NAMALWA (cell line): ENCODE measurements at places on chromosomes 11 and 22.

DNA sequence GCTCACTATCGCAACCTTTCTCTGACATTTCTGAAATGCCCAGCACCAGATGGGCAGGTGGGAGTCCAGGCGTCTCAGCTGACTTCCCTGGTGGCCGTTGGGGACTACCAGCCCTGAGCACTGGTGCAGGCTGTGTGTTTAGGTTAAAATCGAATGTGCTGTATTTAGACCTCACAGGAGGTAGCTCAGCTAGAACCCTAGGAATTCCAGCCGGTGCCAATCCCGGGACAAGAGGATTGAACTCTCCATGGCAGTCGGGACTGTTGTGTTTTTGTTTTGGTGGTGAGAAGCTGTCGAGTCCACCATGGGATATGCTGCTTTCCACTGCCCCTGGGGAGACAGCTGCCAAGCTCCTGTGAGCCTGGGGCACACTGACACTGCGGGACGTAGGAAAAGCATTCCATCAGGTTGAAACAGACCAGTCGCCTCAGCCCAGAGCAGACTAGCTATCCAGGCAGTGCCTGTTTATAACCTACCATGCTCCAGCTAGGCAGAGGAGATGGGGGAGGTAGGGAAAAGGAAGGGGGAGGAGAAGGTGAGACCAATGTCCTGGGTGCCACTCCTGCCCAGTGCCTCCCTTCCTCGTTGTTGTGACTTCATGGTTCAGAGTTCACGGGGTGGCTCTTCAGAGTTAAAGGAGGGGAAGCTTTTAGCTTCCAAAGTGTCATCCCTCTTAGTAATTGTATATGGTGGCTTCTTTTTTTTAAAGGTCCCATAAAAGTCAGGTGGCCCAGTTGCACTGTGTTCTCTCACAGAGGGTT lies 53.0 kb downstream of the MICAL2 start:
- DNase-seq, result no peak

- DNase-seq, result no peak
Measured at GRCh38 chr11:113279591-113279990, 34.8 kb upstream of the TTC12 start.

GRCh38 chr22:17734187-17734586 lies 40.1 kb downstream of the BID start:
- no peak for DNase-seq

DNA sequence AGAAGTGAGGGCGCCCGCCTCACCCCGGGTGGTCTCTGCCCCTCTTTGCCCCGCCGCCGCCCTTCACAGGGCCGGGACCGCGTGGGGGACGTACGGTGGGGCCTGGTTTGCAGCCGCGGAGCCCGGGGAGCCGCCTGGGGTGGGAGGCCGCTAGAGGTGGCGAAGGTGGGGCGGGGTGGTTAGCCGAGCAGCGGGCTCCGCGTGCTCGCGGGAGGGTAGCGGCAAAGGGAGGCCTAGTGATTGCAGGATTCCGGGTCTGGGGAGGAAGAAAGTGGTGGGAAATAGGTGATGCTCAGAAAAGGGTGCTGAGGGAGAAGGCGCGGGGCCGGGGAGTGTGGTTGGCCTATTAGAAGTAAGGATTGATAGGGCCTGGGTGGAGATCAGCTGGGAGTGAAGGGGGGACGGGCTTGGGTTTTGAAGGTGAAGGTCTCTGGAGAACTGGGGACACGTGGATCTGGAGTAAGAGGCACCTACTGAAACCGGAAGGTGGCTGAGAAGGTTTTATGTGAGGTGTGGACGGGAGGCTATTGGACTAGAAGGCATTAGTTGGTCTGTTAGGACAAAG lies 571 bp downstream of the FAR1 start:
- DNase-seq, result peak; percentile 73

DNA sequence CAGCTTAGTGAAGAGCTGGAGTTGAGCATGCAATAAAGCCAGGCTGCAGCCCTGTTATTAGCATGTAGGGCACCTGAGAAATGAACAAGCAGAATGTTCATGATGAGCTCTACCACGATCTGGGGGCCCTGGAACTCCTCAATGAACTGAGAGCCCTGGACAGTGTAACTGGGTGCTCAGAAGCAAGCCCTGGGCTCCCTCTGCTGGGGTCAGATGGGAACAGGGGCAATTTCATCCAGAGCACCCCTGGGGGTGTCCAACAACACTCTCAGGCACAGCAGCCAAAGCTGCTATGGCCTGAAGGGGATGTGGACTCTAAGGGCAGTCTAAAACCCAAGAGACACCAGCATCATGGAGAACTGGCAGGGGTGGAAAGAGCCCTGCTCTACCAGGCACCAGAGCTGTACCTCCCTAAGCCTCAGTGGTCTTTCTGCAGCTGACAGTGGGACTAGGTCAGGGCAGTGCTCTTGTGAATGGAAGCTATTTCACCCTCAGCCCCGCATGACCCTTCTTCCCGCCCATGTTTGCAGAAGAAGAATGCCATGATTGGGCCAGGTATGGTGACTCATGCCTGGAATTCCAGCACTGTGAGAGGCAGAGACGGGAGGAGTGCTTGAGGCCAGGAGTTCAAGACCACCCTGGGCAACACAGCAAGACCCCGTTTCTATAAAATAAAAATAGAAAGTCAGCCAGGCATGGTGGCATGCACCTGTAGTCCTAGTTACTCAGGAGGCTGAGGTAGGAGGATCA lies 28.9 kb downstream of the THOC5 start:
- DNase-seq, result peak; percentile 61

DNA sequence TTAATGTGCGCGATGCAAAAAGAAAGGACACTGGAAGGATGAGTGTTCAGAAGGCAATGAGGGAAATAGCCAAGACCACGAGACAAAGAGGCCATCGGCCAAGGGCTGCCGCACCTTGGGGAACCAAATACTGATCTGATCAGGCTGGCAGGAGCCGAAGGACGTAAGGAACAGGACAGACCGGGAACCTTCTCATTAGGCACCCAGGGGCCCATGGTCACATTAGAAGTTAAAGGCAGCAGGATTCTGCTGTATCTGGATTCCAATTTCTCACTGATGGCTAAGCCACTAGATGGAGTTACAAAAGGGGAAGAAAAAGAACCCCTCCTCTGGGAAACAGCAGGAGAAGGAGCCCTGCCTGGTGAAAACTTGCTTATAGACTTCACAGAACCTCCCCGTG lies 28.8 kb upstream of the CPT1A start:
- DNase-seq, result no peak

GRCh38 chr11:47289856-47290255 lies 19.9 kb downstream of the MADD start:
- no peak for DNase-seq

- DNase-seq, result no peak
Measured at GRCh38 chr22:25804676-25805075, 62.7 kb downstream of the MYO18B start.

GRCh38 chr22:23683545-23683944 lies 7.3 kb upstream of the RGL4 start:
- DNase-seq, result no peak

DNA sequence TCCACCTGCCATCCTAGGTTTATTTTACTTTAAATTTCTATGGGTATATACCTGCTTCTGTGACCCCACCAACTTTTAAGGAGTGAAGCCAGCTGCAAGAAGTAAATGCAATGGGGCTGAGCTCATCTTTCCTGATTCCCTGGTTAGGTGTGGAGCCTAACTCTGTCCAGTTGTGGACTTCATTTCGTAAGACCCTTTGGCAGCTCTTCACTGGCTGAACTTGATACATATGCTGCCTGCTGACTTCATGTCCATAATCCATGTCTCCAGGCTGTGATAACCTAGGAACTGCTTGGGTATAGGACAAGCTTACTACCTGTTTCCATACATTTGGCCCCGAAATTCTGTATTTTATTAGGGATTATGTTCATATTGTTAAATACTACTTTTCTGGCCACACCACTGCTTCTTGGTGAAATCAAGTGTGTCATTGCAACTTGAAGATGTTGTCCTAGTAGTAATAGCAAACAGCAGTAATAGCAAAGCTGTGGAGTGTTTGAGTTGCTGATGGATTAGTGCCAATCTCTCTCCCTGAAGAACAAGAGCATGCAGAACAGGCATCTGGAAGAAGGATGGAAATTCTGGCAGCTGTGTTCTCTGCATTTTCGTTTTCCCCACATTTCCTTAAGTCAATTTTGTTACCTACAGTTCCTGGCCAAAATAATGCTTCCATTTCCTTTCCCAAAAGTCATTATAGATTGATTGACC lies 31.2 kb downstream of the LDLRAD3 start:
- DNase-seq, result no peak

DNA sequence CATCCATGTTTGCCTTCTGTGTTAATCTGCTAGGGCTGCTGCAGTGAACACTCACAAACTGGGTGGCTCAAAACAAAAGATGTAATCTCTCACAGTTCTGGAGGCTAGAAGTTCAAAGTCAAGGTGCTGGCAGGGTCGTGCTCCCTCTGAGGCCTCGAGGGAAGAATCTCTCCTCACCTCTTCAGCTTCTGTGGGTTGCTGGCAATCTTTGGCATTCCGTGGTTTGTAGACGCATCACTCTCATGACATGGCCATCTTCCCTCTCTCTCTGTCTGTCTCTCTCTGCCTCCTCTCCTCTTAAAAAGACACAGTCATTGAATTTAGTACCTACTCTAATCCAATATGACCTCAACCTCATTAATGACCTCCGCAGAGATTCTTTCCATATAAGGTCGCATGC lies 78.8 kb downstream of the TSPAN18 start:
- no peak for DNase-seq

- no peak for DNase-seq
Measured at GRCh38 chr11:117201658-117202305, 2.6 kb downstream of the TAGLN start.

- DNase-seq, result no peak
Measured at GRCh38 chr11:27355575-27356104, 7.4 kb downstream of the CCDC34 start.

DNA sequence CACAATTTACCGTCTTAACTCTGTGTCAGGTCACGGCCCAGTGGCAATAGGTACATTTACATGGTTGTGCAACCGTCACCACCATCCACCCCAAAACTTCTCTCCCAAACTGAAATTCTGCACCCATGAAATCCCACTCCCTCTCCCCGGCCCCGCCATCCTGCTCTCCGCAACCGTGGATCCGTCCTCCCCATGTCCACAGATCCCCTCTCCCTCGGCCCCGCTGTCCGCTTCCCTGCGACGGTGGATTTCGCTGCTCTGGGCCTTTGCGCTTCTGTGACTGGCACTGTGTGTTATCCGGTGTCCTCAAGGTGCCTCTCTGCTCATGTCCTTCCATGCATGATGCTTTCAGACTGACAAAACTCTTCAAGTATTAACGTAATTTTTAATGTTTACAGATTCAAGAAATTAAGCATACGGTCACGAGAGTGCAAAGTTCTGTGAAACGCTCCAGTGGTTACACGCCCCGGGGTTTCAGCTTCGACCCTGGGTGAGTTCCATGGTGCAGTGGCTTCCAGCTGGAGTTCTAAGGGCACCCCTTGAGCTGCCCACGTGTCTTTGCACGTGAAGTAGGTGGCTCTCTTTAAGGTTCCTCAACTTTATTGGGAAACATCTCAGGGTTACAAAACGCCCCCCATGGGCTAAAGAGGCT lies 76.4 kb downstream of the KCNQ1 start:
- DNase-seq, result no peak

GRCh38 chr22:47128216-47128615 lies 365.8 kb downstream of the TBC1D22A start:
- no peak for DNase-seq

- DNase-seq, result no peak
Measured at GRCh38 chr11:70072861-70073755, 5.0 kb upstream of the ANO1 start.

DNA sequence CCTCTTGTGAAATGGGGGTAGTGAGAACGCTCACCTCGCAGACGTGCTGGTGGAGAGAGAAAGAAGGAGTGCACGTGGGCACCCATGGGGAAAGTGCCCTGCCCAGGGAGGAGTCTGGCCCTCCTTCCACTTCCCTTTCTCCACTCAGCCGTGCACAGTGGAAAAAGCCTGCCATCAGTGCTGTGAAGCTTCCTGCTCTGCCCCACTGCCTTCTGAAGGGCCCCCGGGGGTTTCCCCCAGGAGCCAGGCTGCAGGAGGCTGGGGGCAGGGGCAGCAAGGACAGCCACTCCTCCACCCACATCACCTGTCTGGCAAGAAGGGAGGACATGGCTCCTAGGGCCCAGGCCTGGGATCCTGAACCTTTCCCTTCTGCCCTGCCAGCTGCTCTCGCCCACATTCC lies 7.6 kb downstream of the TP53I11 start:
- peak; percentile 83 for DNase-seq

DNA sequence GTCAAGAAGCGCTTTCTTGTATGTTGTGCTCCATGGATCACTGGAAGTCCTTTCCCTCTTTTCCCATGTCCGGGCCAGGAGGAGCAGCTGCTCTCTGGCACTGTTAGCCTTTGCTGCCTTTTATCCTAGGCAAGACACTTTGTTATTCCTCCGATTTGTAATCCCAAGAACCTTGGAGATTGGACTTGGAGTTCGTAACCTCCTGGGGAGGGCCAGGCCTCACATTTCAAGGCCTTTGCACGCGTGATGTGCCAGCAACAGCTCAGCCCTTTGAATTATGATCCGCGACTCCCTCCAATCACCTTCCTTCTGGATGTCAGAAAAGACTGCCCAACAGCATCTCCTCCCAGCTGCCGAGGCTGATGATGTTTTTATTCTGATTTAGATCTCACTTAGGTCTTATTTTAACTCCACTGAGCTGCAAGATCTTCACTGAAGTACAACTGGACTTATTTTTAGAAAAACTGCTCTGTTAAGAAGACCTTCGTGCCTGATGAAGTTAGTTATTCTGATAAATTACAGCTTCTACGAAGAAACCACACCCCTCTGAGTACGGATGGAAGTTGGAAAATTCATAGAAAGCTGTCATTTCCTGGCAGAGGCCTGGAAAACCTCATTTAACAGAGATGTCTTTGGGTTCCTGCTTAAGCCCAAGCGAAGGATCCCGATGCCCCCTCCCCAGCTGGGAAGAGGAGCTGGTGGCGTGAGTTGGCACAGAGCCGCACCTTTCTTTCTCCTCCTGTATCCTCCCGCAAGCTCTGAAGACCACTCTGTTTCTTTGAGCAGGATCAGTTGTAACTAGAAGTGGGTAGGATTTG lies 62.4 kb downstream of the PARVB start:
- no peak for DNase-seq

DNA sequence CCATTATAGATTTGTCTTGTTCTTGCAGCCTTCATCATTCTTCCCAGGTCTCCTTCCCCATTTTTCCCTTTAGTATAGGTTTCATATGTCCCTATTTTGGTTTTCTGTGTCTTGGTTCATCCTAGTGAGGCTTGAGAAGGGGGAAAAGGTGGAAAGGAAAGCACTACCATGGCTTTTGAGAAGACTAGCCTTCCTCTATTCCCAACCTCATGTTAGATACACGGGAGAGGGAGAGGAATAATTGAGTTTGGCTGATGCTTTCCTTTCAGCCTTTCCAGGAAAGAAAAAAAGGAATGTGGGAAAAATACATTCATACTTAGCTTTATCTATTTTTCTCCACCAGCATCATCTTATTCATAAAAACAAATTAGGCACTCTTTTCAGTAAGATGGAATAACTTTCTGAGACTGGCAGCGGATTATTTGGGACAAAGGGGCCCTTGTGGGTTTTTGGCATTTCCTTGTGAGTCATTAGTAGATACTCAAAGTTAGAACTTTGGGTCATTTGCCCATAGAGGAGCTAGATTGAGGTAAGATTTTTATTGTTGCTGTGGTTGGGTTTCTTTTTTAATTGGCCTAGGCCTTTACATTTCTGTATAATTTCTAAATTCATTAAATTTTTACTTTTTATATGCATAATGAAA lies 23.8 kb downstream of the CAPRIN1 start:
- DNase-seq, result no peak

GRCh38 chr11:117457031-117457785 lies 129.6 kb downstream of the CEP164 start:
- DNase-seq, result no peak
